ENCODE measurements at places on chromosomes 7 and 10. TPM values are rescaled to one million over a fixed set of nuclear protein-coding genes. Genes with fewer than 3 reads are reported as not detected.

Gene C10orf90
- 1.1 TPM for total RNA-seq

Gene CCDC172
- total RNA-seq: not detected

Gene LEP
- total RNA-seq: under 0.01 TPM

Gene INPP5F
- 22.2 TPM for total RNA-seq

Gene ADRB1
- not detected for total RNA-seq

Gene RTKN2
- 11.9 TPM for total RNA-seq

Gene HMX2
- not detected for total RNA-seq

Gene CYP26A1
- total RNA-seq: not detected

Gene SEC61G
- 764 TPM for total RNA-seq

Gene AVPI1
- total RNA-seq: 20.2 TPM

Gene SPOCK2
- 0.36 TPM for total RNA-seq

Gene IFIT2
- 30.7 TPM for total RNA-seq

Gene TAS2R41
- not detected for total RNA-seq

Gene ADCYAP1R1
- not detected for total RNA-seq

Gene TRIM50
- not detected for total RNA-seq

Gene ACSL5
- total RNA-seq: 2.6 TPM

Gene CHRM2
- total RNA-seq: 26.4 TPM

Gene ZNF282
- 31.9 TPM for total RNA-seq

Gene INHBA
- 20.0 TPM for total RNA-seq

Gene COL1A2
- 32,213 TPM for total RNA-seq

Gene INMT
- total RNA-seq: 219 TPM

Gene GOLGA7B
- total RNA-seq: not detected

Gene TAS2R4
- total RNA-seq: 4.5 TPM

Gene NRCAM
- 5.4 TPM for total RNA-seq

Gene GUSB
- total RNA-seq: 25.9 TPM

Gene PPP1R9A
- total RNA-seq: 0.45 TPM

Gene AZGP1
- not detected for total RNA-seq

Gene SPDYE6
- not detected for total RNA-seq

Gene SYT15
- 0.41 TPM for total RNA-seq

Gene STEAP2
- total RNA-seq: 28.4 TPM

Gene TWNK
- total RNA-seq: 4.8 TPM

Gene KAZALD1
- 71.5 TPM for total RNA-seq

Gene KCNMA1
- 40.1 TPM for total RNA-seq

Gene SCART1
- 1.6 TPM for total RNA-seq

Gene GPR15LG
- not detected for total RNA-seq

Gene TDRD1
- 0.45 TPM for total RNA-seq

Gene ANKRD26
- 16.0 TPM for total RNA-seq

Gene BTBD16
- total RNA-seq: 0.09 TPM

Gene CPA2
- not detected for total RNA-seq

Gene GNAT3
- not detected for total RNA-seq

Gene TMEM106B
- total RNA-seq: 50.2 TPM

Gene C10orf67
- not detected for total RNA-seq

Gene SLC18A2
- under 0.01 TPM for total RNA-seq

Gene NPM3
- 70.9 TPM for total RNA-seq

Gene ZMYND11
- 47.4 TPM for total RNA-seq

Gene WNT8B
- total RNA-seq: not detected

Gene OPALIN
- not detected for total RNA-seq

Gene EIF5AL1
- total RNA-seq: 1.5 TPM

Gene MIOS
- 46.6 TPM for total RNA-seq

Gene NEURL1
- 0.27 TPM for total RNA-seq

Gene SYT15B
- not detected for total RNA-seq
